ENCODE measurements at places on chromosomes 7 and 10.

GRCh38 chr10:14500172-14500765 is 169.5 kb upstream of the FRMD4A start:
- DNase-seq, result no peak

- no peak for DNase-seq
Observed at GRCh38 chr10:98289802-98290209, 21.8 kb upstream of the LOXL4 start.

GRCh38 chr7:23470330-23471105 is at the start of gene IGF2BP3:
Gene IGF2BP3, minus strand, starts transcription at chr7:23470491. Its CDS starts 381 bp downstream, at chr7:23470110.
- no peak for DNase-seq

- no peak for DNase-seq
Observed at GRCh38 chr10:24238519-24239247, 29.7 kb downstream of the KIAA1217 start.

- no peak for DNase-seq
Observed at GRCh38 chr10:123069246-123069986, 60.6 kb downstream of the ACADSB start.

DNA sequence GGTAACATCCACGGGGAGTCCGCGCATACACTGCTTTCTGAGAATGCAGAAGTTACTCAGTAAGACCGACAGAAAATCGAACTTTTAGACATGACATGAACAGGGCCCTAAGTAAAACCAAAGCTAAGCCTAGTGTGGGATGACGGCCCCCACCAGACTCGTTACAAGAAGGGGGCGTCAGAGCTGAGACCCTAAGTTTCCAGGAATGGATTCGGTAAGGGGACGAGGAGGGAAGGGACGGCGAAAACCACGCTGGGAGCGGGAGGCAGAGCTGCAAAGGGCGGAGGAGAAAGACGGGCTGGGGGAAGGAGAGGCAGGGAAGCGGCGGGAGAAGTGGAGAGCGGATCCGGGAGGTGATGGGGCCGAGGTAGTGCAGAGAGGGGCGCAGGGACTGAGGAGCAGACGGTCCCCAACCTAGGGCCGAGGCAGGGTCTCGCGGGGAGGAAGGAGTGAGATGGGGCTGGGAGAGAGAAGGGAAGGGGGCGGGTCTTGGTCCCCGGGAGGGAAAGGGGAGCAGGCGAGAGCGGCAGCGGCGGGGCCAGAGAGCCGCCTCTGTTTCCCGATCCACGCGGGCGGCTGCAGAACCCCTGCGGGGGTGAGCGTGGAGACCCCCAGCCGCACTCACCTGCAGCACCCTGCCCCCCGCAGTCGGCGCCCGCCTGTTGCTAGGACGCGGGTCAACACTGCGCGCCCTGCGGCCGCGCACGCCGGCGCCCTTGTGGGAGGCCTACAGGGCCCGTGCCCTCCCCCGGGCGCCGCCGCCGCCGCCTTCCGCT is 513 bp downstream of the ODAD2 start:
- no peak for DNase-seq

DNA sequence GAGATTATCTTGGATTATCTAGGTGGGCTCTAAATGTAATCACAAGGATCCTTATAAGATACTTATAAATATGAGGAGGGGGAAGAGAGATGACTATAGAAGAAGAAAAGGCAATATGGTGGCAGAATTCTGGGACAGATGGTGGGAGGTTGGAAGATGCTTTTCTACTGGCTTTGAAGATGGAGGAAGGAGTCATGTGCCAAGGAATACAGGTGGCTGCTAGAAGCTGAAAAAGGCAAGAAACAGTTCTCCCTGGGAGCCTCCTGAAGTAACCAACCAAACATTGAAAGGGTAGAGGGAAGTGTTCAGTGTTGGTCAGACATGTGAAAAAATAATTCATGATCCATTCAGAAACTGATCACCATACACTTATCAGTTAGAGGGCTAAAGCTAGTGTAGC is 213.3 kb downstream of the WDR11 start:
- DNase-seq, result no peak

- DNase-seq, result no peak
Observed at GRCh38 chr10:45454859-45455258, 80.8 kb downstream of the ALOX5 start.

DNA sequence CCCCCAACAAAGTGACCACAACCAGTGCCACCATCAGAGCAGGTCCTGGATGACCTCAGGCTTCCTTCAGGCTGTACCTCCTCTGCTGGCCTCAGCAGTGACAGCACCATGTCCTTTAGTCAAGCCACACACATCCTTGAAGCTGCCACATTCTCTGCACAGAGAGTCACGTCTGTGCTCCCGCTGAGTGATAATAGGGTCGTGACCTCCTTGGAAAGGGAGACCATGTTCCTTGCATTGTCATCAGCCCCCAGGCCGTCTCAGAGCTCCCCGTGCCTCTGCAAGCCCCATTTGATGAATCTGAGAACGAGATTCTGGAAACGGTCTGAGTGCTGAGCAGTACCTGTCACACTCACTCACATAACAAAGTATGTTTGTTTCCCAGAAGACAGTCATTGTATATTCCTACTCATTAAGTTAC is 106.5 kb upstream of the PRR15 start:
- DNase-seq, result no peak

- DNase-seq, result no peak
Observed at GRCh38 chr10:3976171-3976570, 191.2 kb upstream of the KLF6 start.

DNA sequence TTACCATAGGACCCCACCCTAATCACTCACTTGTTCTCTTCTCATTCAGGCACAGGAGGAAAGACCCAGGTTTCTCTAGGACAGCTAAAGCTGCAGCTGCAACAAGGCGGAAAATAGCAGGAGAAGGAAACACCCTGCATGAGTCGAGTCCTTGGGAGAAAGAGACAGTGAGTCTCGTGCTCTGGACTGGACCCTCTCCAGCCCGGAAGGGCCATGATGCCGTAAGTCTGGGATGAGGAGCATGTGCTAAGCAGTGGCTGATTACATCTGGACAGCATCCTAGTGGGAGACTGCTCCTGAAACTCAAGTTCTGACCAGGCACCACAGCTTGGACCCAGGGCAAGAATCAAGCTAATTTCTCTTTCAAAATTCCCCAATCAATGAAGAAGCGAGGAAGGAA is 39.4 kb downstream of the FBXW4 start:
- no peak for DNase-seq

DNA sequence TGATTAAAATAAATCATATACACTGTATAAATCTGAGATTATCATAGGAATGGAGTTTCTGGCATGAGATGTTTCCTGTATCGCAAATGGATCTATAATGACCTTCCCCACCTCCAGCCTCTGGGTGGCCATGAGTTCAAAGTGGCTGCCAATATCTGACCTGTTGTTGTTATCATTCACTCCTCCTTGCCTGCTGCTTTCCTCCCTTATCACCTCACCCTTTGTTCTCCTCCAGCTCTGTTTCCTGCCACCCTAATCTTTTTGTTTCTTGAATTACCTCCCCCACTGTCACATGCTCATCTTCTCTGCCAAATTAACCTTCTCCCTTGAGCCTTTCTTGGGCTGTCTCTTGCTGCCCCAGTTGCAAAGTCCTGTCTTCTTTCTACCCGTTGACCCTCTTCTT is 12.0 kb downstream of the SCD start:
- DNase-seq, result no peak

DNA sequence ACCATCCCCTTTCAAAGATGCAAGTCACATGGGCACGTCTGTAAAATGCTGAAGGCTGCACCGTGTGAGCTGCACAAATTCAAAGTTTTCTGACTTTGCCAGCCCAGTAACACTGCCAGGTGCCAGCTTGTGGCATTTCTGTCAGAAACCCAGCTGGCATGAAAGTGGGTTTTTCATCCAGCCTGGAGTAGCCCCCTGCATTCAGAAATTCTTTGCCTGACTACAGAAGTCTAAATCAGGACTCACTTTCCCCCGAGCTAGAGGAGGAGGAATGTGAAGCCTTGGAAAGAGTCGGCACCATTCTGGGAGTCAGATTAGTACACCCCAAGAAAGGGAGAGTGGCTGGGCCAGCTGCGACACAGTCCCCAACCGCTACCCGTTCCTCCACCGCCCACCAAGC is 56.7 kb upstream of the EN2 start:
- no peak for DNase-seq

GRCh38 chr7:3244241-3244814 is 56.7 kb upstream of the SDK1 start:
- DNase-seq, result no peak

DNA sequence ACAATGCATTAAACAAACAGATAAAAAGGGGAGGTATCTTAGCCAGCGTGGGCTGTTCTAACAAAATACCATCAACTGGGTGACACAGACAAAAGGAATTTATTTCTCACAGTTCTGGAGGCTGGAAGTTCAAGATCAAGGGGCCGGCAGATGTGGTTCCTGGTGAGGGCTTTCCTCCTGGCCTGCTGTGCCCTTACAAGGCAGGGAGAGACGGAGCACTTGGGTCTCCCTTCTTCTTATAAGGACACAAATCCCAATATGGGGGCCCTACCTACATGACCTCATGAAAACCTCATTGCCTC is 281.6 kb upstream of the KLF14 start:
- no peak for DNase-seq

- no peak for DNase-seq
Observed at GRCh38 chr10:61628151-61628874, 34.4 kb upstream of the CABCOCO1 start.

DNA sequence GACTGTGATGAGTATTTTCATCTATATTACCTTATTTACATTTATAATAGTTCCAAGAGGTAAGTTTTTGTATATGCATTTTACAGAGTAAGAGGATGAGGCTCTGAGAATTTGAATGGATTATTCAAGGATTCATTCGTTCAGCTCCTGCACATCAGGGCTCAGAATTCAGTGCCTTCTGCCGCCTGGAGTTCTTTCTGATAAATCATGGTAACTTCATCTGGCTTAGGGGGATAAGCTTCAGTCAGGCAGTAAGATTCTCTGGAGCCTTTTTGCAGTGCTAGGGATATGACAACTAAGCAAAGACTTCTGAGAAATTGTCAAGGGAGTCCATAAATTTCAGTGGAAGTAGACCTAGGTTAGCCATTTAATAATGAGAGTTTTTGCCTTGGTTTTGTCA is 668.6 kb downstream of the NRG3 start:
- no peak for DNase-seq

DNA sequence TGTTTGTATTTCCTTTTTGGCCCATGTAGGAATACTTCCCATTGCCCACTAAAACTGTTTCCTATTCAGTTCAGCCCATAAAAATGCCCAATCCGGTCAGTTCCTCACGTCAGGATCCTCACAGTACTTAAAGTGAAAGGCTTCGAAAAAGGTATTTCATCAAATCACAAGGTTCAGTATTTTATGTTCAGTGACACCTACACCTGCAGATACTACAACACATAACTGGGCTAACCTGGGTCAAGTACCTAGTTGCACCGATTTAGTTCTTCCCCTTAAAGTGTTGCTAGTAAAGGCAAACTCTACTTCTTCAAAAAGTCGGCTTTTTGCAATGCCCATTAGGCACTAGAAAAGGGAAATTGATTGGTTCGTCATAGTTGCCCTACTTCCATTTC is 1.1 kb downstream of the SNX13 start:
- no peak for DNase-seq

GRCh38 chr7:84627250-84627649 is 432.7 kb upstream of the SEMA3A start:
- DNase-seq, result no peak

All from stimulated activated CD8-positive, alpha-beta memory T cell treated with anti-CD3 and anti-CD28 coated beads, Interleukin-7, amount 100 ng/mL, for 48 hours (primary cell).